ENCODE measurements at places on chromosomes 11 and 22.

- no peak for DNase-seq
These were observed 5.1 kb upstream of the B4GALNT4 start for GRCh38 chr11:363948-364761.

- peak; percentile 69 for DNase-seq
These were observed 163.6 kb downstream of the NTM start for GRCh38 chr11:131533998-131534397.

GRCh38 chr11:62124186-62125113, 639 bp downstream of the INCENP start:
- no peak for DNase-seq

- peak; percentile 3 for DNase-seq
These were observed 26.3 kb upstream of the PHF21B start for GRCh38 chr22:45036154-45036553.

- no peak for DNase-seq
These were observed 47.0 kb downstream of the MICAL3 start for GRCh38 chr22:17977371-17977770.

GRCh38 chr11:6443269-6444003, 2.6 kb upstream of the HPX start:
- DNase-seq, result peak; percentile 47

GRCh38 chr11:104883342-104883741, 14.9 kb downstream of the CASP12 start:
- no peak for DNase-seq

- DNase-seq, result no peak
These were observed 78.6 kb downstream of the ME3 start for GRCh38 chr11:86593833-86594232.

- no peak for DNase-seq
These were observed 4.0 kb downstream of the APOL4 start for GRCh38 chr22:36197514-36198146.

GRCh38 chr11:129224538-129224937, 32.4 kb upstream of the ARHGAP32 start:
- no peak for DNase-seq

GRCh38 chr11:25068451-25068850, 571.6 kb downstream of the LUZP2 start:
- DNase-seq, result no peak

- DNase-seq, result peak; percentile 73
These were observed 12.4 kb upstream of the DSCAML1 start for GRCh38 chr11:117809236-117810055.
